ENCODE measurements at places on chromosomes 11 and 22. TPM values are rescaled to one million over a fixed set of nuclear protein-coding genes. Genes with fewer than 3 reads are reported as not detected.

TMEM191C gene
- total RNA-seq, result 3.4 TPM

OR52A1 gene
- not detected for total RNA-seq

ABTB2 gene
- total RNA-seq, result 0.55 TPM

OR6T1 gene
- not detected for total RNA-seq

MISFA gene
- total RNA-seq, result 1.9 TPM

GAL gene
- total RNA-seq, result not detected

OR6A2 gene
- total RNA-seq, result not detected

BIK gene
- 2.3 TPM for total RNA-seq

RTN4R gene
- total RNA-seq, result 0.68 TPM

ZNRF3 gene
- 0.31 TPM for total RNA-seq

DNA sequence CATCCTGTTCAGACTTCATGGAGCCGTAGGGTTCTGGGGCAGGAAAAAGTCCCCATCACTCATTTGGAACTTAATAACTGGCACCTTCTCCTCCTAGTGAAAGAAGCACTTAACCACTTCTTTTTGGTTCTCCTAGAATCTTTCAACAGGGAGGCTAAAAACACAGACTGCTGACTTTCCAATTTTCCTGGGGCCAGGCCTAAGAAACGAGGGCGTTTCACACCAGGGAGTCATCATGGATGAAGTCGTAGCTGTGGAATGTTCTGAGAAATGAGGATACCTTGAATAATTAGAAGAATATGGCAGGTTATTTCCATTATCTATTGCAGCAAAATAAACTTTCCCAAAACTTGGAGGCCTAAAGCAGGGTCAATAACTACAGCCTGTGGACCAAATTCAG is 26.0 kb upstream of the API5 start:
- no peak for DNase-seq

- DNase-seq, result peak; percentile 10
Measured at GRCh38 chr22:44023404-44024287, 456 bp upstream of the PARVB start.

DNA sequence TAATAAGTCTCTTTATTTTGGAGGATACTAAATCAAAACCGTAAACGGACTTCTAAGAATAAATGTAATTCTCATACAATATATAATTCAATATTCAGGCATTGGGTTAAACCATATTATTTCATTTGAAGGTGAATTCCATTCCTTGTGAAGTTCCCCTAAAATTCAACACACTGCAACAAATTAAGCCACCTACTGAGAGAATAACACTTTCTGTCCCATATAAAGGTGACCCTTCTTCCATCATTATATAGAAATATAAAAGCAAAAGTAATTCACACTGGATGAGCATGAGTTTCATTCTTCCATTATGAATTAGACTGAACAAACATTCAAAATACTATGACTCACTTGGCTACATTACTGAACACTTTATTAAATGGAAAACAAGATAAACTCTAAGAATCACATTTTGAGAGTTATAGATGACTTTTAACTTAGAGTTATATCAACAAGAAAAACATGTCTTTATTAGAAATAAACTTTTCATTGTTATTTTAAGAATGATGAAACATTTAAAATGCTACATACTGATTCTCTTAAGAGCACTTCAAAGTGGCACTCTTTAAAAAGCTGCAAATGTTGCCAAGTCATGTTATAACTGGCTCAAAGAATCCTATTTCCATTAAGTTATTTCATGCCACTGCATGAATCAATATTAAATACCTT is 2.8 kb downstream of the SESN3 start:
- DNase-seq, result no peak

GRCh38 chr11:68401856-68402255 is 58.7 kb upstream of the PPP6R3 start:
- DNase-seq, result no peak

DNA sequence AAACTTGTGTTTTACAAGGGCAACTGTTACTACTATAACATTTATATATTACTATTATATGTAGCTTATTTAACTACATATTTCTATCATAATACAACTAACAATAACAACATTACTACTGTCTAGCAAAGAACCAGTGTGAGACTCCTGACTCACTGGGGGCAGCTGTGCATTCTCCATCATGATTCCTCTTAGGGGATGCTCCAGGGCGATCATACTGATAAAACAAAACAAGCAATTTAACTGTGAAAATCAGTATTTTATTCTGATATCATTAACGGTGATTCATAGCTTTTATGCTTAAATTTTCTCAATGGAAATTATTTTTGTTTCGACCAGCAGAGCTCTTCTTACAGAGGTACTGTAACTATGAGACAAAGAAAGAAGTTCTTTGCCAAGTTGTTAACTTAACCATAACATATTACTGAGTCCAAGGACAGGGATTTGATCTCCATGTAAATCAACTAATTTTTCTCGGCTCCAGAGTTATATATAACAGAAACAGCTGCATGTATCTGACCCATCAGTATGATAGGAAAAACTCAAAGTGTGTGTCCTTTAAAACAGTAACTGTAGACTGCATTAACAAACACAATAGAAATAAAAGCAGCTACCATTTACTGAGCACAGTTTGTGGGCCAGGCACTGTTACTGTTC is 24.8 kb upstream of the FNBP4 start:
- no peak for DNase-seq

GRCh38 chr22:24059793-24060192 is 48.7 kb downstream of the CABIN1 start:
- no peak for DNase-seq

- no peak for DNase-seq
Measured at GRCh38 chr11:65658174-65659021, 4.3 kb downstream of the RELA start.

DNA sequence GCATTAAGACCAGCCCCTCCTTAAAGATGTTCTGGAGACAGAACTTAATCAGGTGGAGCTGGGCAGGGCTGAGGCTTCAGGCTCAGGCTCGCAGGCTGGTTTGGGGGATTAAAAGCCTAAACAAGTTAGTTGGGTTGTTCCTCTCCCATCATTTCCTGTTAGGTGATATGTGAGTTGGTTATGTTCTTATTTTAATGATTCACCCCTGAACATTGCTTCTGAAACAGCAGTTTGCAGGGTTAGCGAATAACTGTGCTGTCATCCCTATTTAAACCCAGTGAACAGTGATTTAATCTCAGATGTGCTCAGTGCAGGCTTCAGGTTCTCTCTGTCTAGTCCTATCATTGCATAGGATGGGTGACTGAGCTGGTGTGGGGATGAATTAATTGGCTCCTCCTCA is 47.4 kb upstream of the BIRC3 start:
- DNase-seq, result no peak

DNA sequence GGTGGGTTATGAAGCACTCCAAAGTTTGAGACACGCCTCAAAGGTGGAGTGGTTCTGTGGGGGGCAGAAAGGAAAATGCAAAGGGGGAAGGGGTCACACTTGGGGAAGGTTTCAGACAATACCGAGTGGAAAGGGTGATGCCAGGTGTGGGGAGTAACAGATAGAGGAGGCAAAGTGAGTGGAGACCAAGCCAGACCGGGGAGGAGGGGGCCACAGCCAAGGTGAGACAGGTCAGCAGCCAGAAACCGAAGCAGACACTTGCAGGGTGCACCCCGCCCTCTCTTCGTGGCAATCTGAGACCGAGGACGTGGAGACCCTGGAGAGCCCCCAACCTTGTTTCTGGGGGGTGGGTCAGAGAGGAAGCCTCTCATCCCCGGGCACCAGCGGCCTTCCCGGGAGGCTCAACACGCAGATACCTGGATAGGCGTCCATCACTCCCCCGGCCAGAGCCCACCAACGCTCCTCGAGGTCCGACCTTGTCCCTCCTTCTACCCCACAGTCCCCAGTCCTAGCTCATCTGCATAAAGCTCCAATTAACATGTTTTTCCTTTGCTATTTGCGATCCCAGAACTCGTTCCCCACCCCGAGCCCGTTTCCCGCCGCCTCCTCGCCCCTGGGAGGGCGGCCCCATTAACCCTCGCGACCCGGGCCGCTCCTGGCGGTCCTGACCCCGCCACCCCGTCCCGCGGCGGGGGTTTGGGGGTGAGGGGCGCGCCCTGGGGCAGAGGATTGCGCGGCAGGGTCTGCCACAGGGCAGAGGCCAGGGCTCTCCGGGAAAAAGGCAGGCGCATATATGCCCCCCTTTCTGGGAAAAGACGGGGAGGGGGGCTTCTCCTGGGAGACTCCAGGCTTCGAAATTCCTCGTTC is 21.8 kb downstream of the RTN4RL2 start:
- DNase-seq, result no peak

- DNase-seq, result no peak
Measured at GRCh38 chr11:76669901-76670484, 554 bp downstream of the LRRC32 start.

GRCh38 chr11:47184711-47185304 is 1.4 kb downstream of the PACSIN3 start:
- no peak for DNase-seq

GRCh38 chr11:115420505-115420904 is 83.7 kb downstream of the CADM1 start:
- no peak for DNase-seq

GRCh38 chr11:22920939-22921565 is 60.8 kb upstream of the CCDC179 start:
- DNase-seq, result no peak

- no peak for DNase-seq
Measured at GRCh38 chr11:133995066-133995465, 38.3 kb upstream of the IGSF9B start.

- DNase-seq, result no peak
Measured at GRCh38 chr11:101880222-101880621, 34.6 kb upstream of the CEP126 start.

DNA sequence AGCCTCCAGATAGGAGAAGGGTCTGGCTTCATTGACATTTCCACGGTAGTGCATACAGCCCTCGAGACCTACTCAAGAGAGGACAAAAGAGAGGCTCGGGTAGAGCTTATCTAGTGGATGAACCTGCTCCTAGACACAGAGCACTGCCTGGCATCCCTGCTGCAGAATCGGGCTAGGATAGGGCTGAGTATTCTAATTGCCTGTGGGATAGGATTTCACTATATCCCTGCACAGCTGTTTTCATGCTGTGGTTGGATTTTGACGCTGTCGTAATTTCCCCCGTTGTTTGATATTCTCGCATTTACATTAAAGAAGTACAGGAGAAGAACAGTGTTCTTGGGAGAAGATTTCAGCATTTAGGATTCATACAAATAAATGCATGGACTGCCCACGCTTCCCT is 107.8 kb downstream of the KIRREL3 start:
- no peak for DNase-seq

GRCh38 chr11:45331839-45332238 is 45.7 kb upstream of the SYT13 start:
- DNase-seq, result no peak

- DNase-seq, result no peak
Measured at GRCh38 chr11:7612661-7613393, 60.5 kb downstream of the CYB5R2 start.

Measured in T-helper 17 cell (primary cell).